Fibroblast of lung (primary cell): ENCODE measurements at places on chromosomes 7 and 10. TPM values are rescaled to one million over a fixed set of nuclear protein-coding genes. Genes with fewer than 3 reads are reported as not detected.

Gene AKR1C8
- not detected in 2 replicates for total RNA-seq

Gene TFAM
- total RNA-seq = 19.5 and 21.1 TPM in 2 replicates

Gene MSMB
- total RNA-seq = not detected in 2 replicates

- no peak for DNase-seq
Observed at GRCh38 chr10:20202337-20202736, 386.1 kb downstream of the PLXDC2 start.

- DNase-seq = no peak
Observed at GRCh38 chr10:85594239-85594638, 772.4 kb downstream of the GRID1 start.

Gene ZNF679
- total RNA-seq = not detected in 2 replicates

Gene GRM8
- not detected in 2 replicates for total RNA-seq

GRCh38 chr7:128059143-128059988 lies 28.1 kb upstream of the LRRC4 start:
- DNase-seq = no peak

DNA sequence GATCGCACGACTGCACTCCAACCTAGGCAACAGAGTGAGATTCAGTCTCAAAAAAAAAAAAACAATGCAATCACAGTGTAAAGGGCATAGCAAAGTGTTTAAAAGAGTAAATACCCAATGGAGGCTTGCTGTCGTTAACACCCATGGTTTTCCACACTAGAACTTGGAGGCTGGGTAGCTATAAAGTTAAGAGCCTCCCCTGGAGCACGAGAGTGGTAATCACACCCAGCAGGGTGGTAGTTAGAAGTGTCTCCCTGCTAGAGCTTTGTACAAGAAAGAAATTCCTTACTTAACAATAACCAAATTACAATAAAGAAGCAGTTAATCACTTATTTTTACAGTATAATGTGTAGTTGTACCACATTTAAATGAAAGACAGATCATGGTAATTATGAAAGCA lies 1078.9 kb downstream of the NRG3 start:
- DNase-seq = no peak

DNA sequence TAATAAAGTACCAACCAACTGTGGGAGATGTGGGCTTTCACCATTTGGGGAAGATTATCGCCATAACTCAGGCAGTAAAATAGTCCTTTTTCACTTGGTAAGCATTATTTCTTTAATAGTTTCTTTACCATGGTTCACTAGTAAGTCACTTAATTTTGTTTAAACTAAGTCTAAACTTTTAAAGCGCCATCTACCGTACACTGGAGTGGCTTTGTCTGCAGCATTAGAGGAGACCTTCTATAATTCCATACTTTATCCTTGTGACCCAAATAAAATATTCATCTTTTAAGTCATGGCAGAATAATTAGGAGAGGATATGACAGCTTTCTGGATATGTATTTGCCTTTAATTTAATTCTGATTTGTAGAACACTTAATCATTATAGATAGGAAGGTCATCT lies 468.0 kb downstream of the MAGI2 start:
- DNase-seq = peak; percentile 14

Gene CPVL
- total RNA-seq = 0.17 and 0.51 TPM in 2 replicates

DNA sequence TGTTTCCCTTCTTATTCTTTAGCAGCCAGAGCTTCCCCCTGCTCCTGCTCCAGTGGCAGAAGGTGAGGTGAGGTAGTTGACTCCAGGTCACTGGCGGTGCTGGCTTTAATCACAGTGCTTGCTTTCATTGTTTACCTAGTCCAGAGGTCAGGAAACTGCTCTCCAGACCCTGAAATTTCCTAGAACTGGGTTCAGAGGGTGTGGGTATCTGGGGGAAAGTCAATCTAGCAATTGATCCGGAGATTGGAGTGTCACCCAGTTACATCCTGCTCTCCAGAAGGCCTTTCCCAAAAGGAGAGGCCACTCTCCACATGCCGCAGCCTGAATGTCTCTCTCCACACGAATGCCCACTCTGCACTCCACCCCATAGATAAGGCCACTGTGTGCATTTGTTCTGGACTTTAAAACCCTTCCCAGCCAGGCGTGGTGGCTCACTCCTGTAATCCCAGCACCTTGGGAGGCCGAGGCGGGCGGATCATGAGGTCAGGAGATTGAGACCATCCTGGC lies 2.1 kb upstream of the MBL2 start:
- no peak for DNase-seq

DNA sequence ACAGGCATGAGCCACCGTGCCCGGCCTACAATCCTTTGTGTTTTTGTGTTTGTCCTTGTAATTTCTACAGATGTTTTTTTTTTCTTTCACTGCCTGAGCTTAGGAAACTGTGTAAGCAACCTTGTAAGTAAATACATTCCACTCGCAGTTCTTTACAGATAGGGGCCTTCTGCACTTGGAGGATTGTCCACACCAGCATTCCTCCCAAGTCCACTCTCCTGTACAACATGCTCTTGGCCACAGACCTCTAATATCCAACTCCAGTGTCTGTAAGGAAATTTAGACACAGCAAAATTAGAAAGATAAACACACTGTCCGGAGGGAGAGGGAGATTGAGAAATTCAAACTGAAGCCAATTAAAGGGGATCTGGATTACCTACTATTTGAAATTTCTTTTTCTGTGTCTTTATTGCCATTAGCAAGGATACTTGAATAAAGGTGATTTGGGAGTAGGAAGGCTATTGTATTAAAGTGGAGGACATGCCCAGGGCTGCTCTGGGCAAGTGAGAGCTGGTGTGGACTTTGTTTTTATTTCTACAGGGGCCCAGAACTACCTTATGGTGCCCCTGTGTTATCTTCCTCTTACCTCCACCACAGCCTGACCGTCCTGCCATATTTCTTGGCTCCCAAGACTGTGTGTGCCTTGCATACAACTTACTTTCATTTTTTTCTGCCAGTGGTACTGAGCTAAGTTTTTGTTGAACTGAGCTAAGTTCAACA lies 9.7 kb downstream of the MXI1 start:
- no peak for DNase-seq

GRCh38 chr7:151366880-151367222 lies 25.2 kb downstream of the NUB1 start:
- peak; percentile 86 for DNase-seq

DNA sequence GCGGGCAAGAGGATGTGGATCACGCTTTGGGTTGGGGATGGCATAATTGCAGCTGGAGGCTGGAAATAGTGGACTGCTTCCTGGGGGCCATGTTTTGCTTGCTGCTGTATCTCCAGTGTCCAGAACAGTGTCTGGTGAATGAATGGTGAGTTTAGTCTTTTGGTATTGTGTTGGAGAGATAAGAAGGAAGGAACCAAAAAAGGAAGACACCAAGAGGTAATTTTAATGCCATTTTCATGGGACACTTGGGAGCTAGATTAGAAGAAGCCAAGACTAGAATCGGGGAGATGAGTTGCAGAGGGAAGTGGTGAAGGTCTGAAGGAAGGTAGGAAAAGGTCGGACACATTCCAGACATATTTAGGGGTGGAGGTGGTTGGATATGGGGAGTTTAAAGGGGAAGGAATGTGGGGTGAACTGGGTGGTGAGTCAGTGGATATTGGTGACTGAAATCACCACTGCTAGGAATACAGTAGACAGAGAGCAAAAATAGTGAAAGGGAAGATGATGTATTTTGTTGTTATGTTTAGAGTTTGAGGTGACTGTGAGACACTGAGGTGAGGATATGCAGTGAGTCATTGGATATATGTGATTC lies 76.7 kb downstream of the CCNY start:
- peak; percentile 90 for DNase-seq

Gene CALD1
- total RNA-seq = 299 and 343 TPM in 2 replicates
